ENCODE measurements at places on chromosomes 5 and 9.
A peak's percentile ranks its signal among the peaks of the same experiment; 100 is the strongest.

DNA sequence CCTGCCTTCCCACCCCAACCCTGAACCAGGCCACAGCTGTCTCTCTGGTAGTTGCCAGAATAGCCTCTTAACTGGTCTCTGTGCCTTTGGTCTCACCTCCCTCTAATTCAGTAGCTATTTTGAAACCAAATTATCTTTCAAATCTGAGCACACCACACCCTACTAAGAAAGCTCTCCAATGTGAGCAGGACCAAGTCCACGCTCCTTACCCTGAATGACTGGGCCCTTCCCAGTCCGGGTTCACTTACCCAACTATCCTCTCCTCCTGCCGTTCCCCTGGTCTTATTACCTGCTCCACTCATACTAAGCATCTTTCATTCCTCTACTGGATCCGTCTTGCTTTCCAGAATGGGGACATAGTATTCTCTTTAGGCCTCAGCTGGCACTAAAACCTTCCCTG lies 16.8 kb downstream of the ANKH start:
- peak; percentile 80 for DNase-seq

DNA sequence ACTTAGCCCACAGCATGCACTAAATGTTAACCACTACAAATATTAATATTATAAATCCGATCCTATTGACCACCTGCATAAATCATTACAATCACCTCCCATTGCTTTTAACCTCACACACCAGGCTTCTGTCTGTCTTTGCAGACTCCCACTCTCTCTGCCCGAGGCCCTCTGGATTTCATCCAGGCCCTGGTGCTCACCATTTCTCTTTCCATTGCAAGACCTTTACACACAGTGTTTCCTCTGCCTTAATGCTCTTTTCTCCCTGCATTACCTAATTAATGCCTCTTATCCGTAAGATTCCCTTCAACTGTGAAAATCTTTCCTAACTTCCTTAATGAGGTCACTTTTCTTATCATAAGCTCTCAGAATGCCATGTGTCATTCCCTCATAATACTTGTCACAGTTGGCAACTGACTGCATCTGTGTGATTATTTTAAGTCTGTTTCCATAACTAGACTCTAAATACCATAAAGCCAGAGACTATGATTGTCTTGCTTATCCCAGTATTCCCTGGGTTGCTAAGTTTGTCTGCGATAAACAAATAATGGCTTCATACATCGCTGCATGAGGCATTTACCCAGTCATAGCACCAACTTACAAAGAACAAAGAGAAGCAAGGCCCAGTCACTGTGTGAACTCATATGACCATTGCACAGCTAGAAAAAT lies 155.1 kb downstream of the CCDC192 start:
- DNase-seq: peak; percentile 47

GRCh38 chr9:73006986-73007385 lies 54.1 kb upstream of the ALDH1A1 start:
- DNase-seq: no peak

DNA sequence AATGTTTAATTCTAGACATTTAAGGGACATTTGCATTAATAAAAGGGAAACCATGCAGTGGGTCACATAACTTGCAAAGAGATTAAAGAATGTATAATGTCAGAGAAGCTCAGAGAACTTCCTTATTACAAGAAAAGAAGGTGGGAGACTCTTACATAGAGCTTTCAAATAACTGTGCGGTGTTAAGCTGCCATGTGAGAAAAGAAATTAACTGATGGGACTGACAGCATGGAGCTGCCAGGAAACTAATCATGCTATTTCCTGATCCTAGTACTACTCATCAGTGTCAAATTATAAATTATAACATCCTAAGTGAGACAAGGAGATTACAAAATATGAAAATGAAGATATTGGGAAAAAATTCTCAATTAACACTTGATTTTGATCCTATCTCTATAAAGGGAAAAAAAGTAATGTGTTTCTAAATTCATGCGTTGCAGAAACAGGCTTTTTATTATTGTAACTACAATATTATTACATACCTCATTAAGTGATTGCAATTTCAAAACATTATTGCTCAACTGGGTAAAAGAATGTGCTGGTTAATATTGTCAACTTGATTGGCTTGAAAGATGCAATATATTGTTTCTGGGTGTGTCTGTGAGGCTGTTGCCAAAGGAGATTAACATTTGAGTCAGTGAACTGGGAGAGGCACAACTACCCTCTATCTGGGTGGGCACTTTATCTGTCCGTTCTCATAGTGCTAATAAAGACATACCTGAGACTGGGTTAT lies 609.5 kb upstream of the NUDT12 start:
- no peak for DNase-seq

DNA sequence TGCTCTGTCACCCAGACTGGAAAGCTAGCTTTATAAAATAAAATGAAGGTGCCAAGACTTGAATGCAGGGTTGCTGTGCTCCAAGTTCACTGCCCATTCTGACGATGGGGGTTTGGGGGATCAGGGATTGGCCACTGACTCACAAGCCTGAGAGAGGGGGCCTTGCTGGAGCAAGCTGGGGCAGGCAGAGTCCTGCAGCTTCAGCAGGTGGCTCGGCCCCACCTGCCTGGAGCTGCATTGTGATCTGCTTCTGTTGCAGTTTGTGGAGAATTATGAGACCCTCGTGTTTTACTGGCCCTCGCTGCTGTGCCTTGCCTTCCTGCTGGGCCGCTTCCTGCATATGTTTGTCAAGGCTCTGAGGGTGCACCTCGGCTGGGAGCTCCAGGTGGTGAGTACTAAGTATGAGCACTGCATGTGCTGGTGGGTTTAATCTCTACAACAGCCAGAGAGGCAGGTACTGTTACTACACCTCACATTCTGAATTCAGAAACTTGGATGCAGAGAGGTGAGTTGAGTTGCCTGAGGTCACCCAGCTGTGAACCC lies 31.1 kb upstream of the CCDC180 start:
- no peak for DNase-seq

DNA sequence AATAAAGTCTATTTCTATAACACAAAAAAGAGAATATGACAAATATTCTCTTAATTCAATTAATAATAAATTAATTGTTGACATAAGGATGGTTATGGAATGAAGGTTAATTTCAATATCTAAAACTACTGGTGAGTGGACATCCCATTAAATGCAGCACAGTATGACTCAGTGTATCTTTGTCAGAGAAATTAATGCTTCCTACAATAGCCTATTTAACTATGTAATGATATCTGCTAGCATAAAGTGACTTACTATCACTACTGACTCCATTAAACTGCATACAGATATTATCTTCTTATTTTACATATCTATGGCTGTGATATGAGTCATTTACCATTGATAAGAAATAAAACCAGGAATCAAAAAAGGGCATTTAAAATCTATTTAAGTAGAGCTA lies 298.7 kb downstream of the CDH12 start:
- no peak for DNase-seq

GRCh38 chr9:115195912-115196311 lies 78.0 kb upstream of the TNC start:
- no peak for DNase-seq
